Stimulated activated CD4-positive, alpha-beta T cell treated with anti-CD3 and anti-CD28 coated beads, Interleukin-15, amount 100 ng/mL, for 1 hour (primary cell): ENCODE measurements at places on chromosomes 2 and 18.

- DNase-seq = no peak
Observed at GRCh38 chr2:73266061-73266901, 18.0 kb downstream of the FBXO41 start.

- DNase-seq = no peak
Observed at GRCh38 chr2:222492683-222493082, 68.3 kb downstream of the SGPP2 start.

DNA sequence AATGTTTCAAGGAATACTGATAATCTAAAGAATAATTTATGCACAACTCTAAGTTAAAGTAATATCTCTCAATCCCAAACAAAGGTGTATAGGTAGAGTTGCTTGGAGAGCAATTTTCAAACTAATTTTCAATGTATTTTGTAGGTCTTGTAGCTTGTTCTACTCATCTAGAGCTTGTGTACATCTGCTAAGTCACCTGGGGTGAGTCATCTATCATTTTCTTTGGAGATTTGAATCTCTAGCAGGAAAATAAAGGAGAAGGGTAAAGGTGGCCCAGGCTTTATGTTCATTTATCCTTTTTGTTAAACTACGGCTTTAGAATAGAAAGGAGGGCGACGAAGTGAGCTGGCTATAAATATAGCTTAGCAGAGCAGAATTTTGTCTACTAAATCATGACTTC is 76.8 kb upstream of the THUMPD2 start:
- DNase-seq = no peak

- DNase-seq = no peak
Observed at GRCh38 chr2:19677825-19678518, 223.8 kb downstream of the TTC32 start.

DNA sequence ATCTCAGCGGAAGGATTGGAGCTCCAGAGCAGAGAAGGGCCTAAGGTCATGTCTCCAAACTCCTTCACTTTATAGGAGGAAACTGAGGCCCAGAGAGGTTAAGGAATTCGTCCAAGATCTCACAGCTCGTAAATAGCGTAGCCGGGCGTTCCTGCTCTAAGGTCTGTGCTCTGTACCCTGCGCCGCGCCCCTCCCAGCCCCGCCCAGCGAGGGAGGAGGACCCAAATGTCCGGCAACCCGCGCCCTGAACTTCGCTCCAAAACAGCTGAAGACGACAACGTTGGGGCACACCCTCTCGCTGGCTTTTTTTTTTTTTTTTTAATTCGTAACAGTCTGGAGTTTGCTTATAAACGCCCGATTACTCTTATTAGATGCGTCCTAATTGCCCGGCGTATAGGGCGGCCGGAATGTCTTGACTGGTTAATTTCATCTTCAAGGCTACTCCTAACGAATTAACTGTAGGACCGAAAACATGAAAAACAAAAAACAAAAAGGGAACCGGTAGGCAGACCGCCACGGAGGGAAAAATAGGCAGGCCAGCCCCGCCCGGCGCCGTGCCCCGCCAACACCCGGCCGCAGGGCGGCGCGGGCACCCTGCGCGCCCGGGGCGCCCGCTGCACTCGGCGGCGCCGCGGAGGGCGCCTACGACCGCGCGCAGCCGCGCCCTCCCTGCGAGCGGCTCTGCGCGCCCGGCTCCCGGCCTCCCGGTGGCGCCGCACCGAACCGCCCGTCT is 928 bp upstream of the FOSL2 start:
- DNase-seq = peak; percentile 31

GRCh38 chr2:168501466-168502065 is 45.5 kb downstream of the CERS6 start:
- DNase-seq = no peak
